ENCODE measurements at places on chromosomes 11 and 22.

DNA sequence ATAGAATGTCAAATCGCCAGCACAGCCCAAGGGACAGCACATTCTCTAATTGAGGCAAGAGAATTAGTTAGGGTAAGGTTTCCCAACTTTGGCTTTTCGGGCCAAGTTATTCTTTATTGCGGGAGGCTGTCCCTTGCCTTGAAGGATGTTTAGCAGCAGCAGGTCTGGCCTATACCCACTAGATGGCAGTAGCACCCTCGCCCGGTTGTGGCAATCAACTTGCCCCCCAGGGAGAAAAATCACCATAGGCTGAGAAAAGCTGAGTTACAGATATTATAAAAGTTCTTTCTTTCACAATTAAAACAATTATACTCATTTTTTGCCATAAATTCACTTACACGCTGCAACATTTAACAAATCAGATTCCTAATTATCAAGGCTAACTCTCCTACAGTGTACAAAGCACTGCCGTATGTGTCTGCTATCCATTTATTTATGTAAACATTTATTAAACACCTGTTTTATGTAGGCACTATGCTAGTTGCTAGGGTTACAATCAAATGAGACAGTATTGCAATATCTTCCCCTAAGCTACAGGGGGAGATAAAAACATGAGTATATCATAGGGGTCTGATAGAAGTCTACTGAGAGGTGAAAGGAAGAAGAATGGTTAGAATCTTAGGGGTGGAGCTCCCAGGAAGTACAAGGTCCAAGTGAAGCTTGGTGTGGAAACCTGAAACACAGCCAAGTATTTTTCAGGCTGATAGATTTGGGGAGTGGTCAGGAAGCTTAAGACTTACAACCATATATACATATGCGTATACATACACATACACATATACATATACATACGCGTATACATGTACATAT, 452.3 kb downstream of the RAB38 start:
- peak; percentile 17 for DNase-seq

- peak; percentile 90 for DNase-seq
Measured at GRCh38 chr11:128467610-128468041, 119.7 kb downstream of the ETS1 start.

DNA sequence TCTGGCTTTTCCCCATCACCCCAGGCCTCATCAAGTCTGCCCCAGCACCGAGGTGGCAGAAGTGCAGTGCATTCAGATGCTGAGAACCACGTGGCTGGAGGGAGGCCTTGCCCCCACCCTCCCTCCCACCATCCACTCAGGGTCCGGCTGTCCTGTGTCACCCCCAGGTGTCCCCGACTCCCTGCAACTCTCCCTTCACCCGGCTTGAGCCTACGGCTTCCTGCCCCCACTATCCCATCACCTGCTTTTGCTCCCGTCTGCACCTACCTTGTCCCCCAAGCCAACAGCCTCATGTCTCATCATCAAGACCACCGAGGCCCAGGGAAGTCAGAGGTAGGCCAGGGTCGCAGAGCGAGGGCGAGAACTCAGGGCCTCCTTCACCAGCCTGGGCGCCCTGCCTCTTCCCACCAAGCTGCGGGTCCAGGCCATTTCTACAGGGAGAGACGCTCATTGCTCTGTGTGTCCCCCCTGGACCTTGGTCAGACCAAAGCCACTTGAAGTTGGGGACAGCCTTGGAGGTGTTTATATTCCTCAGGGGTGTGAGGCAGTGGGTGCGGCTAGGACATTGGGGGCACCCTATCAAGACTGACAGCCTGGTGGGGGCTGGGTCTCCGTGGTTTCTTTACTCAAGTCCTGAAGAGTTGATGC, 66.2 kb upstream of the CCND1 start:
- DNase-seq: no peak

GRCh38 chr11:59680287-59681154, 11.7 kb upstream of the PATL1 start:
- DNase-seq: peak; percentile 87

DNA sequence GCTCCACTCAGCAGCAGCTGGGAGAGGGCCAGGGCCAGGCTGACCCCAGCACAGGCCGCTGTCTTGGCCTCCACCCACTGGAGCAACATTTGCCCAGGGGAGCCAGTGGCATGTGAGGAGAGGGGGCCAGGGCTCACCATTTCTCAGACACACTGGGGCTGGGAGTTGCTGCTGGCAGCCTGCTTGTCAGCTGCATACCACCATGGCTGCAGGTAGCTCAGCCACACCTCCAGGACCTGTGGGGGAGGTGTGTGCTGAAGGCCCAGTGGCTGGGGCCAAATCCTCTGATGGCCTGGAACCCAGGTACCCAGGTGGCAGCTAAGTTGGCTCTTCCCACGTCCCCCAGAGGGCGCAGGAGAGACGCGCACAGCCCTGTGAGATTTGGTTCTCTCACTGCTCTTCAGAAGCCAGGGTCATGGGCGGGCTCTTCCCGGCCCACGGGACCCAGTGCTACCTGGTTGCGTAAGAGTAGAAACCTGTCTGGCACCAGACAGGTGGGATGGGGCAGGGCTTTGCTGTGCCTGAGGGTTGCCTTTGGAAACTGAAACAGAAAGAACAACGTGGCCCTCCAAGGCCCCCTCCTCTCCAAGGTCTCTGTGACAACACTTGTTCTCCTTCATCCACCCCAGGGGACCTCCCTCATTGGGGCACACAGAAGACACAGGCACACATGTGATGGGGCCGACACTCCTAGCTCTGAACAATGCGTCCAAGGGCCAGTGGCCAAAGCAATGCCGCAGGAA, 98.8 kb downstream of the MED15 start:
- DNase-seq: peak; percentile 59

DNA sequence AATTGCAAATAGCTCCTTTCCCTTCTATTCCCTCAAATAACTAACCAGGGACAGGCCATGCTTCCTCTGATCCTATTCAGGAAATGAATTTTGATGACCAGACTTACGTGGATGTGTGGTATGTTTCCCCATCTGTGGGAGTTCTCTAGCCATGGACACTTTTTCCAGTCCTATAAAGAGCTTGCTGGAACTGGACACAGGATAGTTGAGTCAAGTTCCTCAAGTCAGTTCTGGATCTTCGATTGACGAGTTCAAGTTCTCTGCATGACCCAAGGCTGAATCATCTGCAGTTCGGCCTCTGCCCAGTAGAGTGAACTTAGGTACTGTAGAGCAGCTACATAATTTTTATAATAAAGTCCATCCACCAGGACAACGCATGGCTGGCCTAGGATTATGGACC, 52.7 kb upstream of the CCND1 start:
- DNase-seq: peak; percentile 68

DNA sequence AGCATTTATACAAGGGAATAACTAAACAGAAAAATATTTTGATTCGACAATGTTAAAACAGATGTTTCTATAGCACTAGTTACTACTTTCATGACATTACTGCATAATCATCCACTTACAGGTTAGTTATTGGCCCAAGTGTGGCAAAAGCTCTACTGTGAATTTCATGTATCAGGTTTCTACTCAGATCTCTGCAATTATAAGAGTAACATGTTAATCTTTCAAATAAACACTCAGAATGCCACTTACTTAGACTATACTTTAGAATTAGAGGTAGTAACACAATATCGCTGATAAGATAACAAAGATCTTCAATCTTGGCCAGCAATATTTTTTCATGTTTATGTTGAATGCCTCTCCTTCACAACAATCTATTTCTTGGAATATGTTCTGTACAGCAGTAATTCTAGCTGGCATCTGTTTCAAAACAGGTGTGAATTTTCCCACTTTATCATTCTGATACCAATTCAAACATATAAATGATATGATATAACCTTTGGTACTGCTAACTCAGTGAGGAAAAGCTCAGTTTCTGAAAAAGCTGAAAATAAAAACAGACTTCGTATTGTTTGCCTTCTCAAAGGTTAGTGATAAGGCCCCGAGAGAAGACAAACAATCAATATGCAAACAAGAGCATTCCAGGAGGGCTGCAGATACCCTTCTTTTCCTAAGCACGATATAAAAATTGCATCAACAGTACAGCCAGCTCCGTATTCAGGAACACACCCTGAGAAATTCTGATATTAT, 11.0 kb upstream of the CCDC34 start:
- DNase-seq: no peak

- DNase-seq: no peak
Measured at GRCh38 chr11:19615341-19616183, 97.1 kb upstream of the NAV2 start.

DNA sequence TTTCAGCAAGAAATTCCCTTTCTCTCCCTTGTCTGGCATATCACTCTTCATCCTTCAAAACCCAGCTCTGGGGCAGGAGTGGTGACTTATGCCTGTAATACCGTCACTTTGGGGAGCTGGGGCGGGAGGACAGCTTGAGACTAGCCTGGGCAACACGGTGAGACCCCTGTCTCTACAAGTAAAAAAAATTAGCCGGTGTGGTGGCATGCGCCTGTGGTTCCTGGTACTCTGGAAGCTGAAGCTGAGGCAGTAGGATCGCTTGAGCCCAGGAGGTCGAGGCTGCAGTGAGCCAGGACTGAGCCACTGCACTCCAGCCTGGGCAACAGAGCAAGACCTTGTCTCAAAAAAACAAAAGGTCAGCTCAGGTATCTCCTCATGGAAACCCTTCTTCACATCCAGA, 1.4 kb upstream of the RCE1 start:
- no peak for DNase-seq

- peak; percentile 99 for DNase-seq
Measured at GRCh38 chr11:12182676-12183541, 72.5 kb downstream of the MICAL2 start.

- DNase-seq: no peak
Measured at GRCh38 chr11:93143800-93144199, 54.0 kb downstream of the SLC36A4 start.

DNA sequence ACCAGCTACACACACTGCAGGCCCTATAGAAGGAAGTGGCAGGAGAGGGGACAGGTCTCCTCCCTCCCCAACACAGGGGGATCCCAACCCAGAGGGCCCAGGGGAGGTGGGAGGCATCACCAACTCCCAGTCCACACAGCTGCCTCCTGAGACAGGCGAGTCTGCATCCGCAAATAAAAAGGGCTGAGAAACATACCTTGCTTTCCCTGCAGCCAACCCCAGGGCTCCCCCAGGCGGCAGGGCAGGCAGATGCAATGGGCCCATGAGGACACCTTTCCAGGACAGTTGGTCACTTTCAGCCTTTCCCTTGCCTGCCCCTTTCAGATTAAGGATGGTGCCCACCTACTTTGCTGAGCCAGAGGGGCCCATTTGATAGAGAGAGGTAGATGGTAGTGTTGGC, 180.0 kb downstream of the BRD1 start:
- DNase-seq: no peak

DNA sequence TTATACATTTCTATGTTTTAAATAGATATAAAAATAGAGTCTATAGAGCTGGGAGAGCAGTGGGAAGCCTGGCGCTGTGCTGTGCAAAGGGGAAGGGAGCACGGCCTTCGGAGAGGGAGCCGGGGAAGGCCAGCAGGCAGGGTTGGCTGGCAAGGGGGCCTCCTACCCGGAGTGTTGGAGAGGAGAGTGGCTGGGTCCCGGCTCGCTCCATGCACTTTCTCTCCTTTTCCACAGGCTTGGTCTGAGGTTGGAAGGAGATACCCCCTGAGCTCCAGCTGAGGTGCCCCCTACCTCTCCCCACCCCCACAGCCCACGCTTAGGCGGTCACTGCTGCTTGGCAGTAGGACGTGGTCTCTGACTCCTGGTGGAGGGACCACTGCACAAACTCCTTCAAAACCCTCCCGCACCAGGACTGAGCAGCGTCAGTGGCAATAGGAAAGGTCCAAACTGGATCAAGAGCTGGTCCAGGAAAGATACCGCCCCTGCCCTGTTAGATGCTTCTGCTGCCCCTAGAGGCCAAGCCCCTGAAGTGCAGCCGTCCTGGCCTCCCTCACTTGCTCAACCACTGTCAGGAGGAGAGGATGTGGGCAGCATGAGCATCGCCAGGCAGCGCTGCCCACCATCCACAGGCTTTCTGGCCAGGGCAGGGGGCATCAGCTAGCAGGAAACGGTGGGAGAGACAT, 52.9 kb downstream of the SYT13 start:
- DNase-seq: peak; percentile 50

DNA sequence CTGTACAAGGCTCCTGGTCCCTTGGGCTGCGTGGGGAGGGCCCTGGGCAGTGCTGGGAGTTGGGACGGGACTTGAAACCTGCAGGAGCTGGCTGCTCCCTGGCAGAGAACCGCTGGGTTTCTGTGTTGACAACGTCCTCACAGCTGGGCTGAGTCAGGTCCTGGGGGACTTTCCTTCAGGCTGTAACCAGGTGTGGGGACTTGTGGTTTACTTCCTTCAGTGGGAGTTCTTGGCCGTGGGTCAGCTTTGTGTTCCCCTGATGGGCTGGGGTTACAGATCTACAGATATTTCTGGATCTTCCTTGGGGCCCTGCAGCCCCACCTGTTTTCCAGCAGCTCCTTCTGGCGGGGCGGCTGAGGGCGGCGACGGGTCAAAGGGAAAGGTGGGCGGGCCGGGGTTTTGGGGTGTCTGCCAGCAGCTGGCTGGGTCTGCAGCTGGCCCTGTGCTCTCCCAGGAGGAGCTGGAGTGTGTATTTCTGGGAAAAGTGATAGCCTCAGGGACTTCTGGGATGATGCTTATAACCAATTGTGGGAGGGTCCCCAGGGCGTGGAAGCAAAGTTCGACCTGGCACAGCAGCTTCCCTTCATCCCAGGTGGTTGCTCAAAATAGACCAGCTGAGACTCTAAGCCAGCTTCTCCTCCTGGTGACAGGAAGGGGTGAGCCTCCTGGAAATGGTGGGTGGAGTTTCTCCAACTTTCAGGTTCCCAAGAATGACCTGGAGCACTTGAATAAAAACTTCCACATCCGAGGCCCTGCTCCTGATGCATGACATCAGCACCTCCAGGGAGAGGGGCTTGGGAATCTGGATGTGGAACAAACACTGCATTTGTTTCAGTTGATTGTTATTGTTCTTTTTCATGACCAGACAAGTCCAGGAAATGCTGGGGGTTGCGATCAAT, 19.1 kb downstream of the ST14 start:
- DNase-seq: no peak

GRCh38 chr11:120540744-120541465, 29.4 kb downstream of the GRIK4 start:
- DNase-seq: no peak

DNA sequence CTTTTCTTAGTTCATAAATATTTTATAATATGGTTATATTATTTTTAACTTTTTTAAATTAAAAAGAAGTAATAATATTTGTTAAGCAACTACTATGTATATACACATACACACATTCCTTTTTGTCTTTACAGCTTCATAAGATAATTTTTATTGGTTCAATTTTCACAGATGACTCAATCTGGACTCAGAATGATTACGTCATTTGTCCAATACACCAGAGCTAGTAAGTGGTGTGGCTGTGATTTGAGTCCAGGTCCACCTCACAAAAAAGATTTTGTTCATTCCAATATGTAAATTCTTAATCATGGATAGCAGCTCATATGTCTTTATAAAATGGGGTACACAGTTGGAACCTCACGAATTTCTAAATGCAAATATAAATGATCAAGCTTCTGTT, 1014.5 kb downstream of the DLG2 start:
- no peak for DNase-seq

GRCh38 chr22:35432228-35432905, 32.4 kb downstream of the MCM5 start:
- no peak for DNase-seq
